ENCODE measurements at places on chromosomes 13 and 19.

- no peak for DNase-seq
These were observed 9.5 kb upstream of the LILRB4 start for GRCh38 chr19:54653181-54653809.

DNA sequence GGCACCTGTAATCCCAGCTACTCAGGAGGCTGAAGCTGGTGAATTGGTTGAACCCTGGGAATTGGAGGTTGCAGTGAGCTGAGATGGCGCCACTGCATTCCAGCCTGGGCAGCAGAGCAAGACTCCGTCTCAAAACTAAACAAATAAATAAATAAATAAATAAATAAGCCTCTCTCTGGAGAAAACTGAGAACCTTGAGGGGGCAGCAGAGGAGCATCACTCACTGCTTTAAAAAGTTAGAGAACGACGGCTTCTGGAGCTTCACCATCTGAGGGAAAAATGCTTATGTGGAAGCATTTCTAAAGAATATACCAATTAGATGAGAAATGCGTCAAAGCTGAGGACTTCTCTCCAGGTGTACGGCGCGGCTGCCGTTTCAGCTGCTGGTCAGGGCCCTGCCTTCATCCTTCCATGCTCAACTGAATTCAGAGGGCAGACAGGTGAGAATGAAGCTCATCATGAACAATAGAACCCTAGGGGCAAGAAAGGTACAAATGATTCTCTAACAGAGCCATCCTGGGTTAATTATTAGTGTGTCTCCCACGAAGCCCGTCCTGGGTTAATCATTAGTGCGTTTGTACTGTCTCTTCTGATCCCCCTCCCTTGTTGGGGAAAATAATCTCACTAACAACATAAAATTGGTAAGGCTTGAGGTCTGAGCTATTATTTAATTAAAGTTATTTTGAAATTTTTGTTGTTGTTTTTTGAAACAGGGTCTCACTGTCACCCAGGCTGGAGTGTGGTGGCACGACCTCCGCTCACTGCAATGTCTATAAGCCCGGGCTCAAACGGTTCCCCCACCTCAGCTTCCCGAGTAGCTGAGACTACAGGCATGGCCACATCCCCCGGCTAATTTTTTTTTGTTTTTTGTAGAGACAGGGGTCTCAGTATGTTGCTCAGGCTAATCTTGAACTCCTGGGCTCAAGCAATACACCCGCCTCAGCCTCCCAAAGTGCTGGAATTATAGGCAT is 80.1 kb downstream of the IPO5 start:
- no peak for DNase-seq

- DNase-seq = no peak
These were observed 205.6 kb downstream of the LHFPL6 start for GRCh38 chr13:39397226-39397895.

DNA sequence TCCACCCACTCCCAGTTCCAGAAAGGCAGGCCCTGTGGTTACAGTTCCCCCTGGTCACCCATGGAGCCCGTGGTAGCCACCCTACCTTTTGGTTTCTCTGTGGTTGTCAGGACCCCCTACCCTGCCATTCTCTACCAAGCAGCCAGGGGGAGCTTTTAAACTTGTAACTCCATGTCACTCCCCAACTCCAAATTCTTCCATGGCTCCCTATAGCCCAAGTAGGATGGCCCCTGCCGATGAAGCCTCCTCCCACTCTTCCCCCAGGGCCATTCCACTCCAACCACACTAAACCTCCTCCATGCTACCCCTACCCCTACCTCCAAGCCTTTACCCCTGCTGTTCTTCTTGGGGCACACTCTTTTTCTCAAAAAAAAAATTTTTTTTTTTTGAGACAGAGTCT is 2.2 kb downstream of the S1PR2 start:
- DNase-seq = no peak

- no peak for DNase-seq
These were observed 2.4 kb downstream of the CTXN1 start for GRCh38 chr19:7923295-7924191.

DNA sequence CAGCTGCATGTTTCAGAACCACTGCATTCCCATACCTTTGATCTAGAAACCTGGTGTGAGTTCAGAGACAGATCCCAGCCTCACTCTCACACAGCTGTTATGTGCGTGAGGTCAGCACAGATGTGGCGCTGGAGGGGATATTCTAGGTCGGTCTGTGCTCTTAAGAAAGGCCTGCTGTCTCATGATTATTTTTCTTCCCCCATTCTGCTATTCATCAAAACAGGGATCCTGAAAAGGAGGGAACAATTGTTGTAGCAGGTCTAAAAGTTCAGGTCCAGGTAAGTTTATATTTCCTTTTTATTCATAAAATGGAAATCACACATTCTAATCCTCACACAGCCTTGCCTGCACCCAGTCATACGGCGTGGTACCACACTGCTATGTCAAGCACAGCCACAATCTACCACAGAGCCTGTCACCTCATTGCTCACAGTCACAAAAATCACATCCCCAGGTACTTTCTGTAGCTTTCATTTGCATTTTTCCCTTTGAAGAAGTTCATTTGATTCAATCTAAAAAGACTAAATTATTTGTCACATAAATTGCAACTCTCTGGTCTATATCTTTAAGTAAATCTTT is 867 bp downstream of the ZNF546 start:
- no peak for DNase-seq

- DNase-seq = no peak
These were observed 41.1 kb downstream of the COL4A1 start for GRCh38 chr13:110265682-110266430.

DNA sequence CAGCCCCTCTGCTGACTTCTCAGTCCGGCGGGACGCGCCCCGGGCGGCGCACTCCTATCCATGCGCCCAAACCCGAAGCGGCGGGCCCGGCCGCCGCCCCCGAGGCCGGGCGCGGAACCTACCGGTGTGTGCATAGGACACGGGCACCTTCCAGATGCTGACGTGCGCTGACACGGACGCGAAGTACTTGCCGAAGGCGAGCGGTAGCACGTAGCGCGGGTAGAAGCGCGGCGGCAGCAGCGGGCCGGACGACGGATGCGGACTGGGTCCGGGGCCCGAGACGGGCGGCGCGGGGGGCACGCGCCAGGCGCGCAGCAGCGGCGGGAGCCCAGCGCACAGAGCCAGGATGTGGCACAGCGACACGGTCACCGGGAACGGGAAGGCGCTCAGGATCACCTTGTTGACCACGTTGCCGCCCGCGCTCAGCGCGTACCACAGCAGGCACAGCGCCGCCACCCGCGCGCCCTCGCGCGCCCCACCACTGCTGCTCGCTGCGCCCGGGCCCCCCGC is 338 bp downstream of the SLC35E1 start:
- no peak for DNase-seq

DNA sequence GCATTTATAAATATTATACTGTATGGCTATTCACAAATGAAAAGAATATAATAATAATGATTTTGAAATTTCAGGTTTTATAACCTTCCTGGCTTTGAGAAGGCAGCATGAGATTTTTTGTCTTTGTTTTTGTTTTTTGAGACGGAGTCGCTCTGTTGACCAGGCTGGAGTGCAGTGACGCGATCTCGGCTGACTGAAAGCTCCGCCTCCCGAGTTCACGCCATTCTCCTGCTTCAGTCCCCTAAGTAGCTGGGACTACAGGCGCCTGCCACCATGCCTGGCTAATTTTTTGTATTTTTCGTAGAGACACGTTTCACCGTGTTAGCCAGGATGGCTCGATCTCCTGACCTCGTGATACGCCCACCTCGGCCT is 64.1 kb downstream of the ZNF429 start:
- DNase-seq = no peak

All from stimulated activated CD4-positive, alpha-beta T cell treated with anti-CD3 and anti-CD28 coated beads, Interleukin-1b, Interleukin-23, amount 100 ng/mL, for 1 hour (primary cell).